Stimulated activated CD4-positive, alpha-beta T cell treated with anti-CD3 and anti-CD28 coated beads, Interleukin-15, amount 100 ng/mL, for 48 hours (primary cell): ENCODE measurements at places on chromosomes 2 and 18.

- no peak for DNase-seq
These were observed 36.5 kb downstream of the STPG4 start for GRCh38 chr2:47118581-47118980.

DNA sequence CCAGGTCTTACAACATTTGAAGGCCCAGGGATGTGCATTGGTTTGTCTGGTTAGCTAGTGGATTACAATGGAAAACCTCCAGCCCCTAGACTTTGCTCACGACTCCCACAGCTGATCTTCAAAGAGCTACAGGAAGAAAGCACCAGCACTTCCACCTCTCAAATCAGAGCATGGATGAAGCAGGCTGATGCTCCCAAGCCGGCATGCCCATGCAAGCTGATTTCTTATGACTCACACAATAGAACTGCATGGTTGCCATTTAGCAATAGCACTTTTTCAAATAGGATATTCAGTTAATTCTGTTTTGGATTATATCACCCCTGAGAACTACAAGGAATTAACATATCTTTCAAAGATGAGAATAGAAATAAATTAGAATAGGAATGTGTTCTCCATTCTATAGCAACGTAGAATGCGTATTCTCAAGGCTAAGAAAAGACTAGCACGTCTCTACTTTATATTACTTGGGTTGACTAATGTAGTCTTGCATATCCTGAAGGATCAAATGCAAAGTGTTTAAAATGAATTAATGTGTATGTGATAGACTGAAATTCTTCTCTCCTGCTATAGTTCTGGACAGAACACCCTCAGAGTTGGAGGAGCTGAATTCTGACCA, 292.4 kb downstream of the TRIB2 start:
- no peak for DNase-seq

- no peak for DNase-seq
These were observed 461.9 kb upstream of the HS6ST1 start for GRCh38 chr2:128780434-128781080.

- DNase-seq: no peak
These were observed 50.7 kb downstream of the CIB4 start for GRCh38 chr2:26590508-26590907.

GRCh38 chr2:239706367-239706766, 305.5 kb upstream of the HDAC4 start:
- no peak for DNase-seq

DNA sequence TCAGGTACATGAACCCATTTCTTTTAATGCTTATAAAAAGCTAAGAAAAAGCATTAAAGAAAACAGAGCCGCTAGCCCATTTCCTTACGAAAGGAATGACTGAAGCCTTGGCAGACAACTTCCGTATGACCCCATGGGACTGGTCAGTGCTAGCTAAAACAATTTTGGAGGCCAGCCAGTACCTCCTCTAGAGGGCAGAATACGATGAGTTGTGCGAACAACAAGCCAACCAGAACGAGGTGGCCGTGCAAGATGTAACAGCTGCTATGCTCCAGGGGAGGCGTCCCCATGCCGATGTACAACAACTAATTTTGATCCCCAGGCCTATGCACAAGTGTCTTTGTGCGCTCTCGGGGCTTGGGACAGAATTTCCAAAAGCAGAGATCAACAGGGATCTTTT, 16.7 kb downstream of the MAP3K2 start:
- no peak for DNase-seq

GRCh38 chr2:240819858-240820606, at the start of gene KIF1A:
TSS of gene KIF1A (minus strand) at chr2:240820219. CDS start at chr2:240797752, 22,467 bp downstream.
- no peak for DNase-seq
